Central memory CD4-positive, alpha-beta T cell (primary cell): ENCODE measurements at places on chromosomes 11 and 22.

DNA sequence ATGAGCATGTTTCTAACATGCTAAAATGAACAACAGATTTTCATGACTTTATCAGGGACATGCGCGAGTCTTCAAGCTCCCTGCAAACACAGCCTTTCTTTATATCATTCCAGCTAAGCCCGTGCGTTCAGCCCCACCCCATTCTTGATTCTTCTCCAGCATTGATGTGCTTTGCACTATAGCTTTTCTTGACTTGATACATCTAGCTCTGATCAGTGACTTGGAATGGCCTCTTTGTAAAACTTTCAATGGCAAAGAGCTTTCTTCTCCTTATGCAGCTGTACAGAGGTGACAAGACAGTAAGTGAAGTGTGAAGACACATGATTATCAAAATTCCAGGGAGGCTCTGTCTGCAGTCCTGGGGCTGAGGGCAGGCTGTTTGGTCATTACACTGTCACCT lies 561.0 kb downstream of the OPCML start:
- DNase-seq: no peak

GRCh38 chr11:69094111-69094914 lies 45.6 kb downstream of the TPCN2 start:
- DNase-seq: no peak

- DNase-seq: no peak
Observed at GRCh38 chr11:86177302-86177701, 67.3 kb upstream of the EED start.

DNA sequence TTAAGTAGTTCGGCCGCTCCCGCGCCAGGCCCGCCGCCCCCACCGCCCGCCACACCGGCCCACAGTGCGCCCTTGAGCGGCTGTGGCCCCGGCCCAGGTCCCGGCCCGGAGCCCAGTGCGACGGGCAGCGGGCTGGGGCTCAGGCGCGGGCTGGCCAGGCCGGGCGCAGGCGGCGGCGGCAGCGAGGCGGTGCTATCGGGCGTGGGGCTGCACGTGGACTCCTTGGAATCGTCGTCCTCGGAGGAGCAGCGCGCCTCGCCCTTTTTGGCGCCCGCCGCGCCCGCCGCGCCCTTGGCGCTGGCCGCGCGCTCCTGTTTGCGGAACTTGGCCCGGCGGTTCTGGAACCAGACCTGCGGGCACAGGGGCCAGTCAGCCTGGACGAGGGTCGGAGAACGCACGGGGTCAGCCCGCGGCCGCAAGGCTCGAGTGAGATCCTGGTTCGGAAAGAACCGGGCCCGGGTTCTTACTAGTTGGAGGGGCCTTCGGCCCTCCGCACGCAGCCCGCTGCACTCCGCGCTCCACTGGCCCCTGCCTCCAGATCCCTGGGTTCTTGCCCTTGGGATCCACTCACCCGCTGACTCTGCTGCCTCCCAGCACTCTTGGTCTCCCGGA lies 4.0 kb downstream of the PHOX2A start:
- DNase-seq: no peak

- no peak for DNase-seq
Observed at GRCh38 chr11:36743039-36743438, 145.0 kb upstream of the RAG2 start.

DNA sequence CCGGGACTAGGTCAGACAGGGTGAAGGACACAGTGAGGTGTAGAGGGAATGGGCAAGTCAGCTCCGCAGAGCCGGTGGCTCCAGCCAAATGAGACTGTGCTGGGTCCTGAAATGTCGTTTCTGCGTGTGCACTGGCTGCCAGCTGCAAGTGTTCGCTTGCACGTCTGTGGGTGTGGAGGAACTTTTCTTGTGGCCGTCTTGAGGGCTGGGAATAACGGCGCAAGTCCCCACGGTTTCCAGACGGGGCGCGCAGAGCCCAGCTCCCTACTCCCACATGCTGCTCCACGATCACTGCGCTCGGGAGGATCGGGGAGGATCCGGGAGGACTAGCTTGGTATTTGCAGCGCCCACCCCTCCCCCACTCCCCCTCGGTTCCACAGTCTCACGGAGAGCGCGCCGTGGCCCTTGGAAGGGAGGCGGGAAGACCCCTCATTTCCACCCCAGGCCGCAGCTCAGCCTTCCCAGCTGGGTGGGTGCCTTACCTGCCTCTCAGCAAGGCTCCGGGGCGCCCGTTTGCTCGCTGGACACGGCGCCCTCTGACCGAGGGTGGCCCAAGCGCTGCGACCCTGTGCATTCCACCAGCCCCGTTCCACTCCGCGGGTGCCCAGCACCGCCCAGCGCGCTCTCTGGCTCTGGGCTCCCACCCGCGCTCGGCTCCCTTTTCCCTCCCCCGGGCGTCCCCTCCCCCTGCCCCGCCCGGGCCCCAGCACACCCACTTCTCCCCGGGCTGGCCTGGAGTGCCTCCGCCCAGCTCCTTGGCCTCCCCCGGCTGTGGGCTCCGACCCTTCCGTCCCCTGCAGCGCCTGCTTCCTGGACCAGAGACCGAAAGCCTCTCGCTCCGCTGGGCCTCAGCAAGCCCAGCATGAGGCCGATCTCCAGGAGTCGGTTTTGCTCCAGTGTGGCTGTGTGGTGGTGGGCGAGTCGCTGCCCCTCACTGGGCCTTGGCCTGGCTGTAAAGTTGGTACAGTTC lies at the start of gene KCNE3:
TSS of gene KCNE3 (minus strand) at position 634 of the 970 bp plus-strand sequence. CDS start 9,986 bp downstream, outside the sequence.
- DNase-seq: no peak

DNA sequence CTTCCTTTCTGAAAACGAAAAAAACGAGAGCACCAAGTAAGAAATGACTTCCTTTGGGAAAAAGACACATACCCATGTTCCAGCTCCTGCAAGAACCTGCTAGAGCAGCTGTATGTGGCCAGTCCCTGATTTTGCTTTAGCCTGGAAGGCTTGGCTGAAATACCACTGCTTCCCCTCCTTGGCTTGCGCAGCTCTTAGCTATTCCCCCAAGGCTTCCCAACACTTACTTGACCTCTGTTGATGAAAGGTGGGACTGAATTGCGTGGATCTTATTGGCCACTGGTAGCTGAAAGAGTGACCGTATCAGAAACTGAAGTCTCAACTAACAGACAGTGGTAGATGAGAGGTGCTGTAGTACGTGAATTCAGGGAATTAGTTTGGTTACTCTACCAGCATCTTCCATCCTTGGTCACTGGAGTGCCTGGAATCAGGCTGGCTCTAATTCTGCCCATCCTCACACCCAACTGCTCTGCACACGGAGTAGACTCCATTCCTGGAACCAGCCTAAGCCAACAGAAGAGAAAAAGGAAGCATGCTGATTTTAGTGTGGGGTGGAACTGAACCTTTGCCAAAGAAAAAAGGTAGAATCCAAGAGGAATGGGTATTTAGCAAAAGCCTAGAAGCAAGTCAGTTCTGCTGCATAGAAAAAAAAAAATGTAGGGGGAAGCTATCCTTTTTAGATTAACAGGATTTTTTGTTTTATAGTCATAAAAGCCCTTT lies 73.8 kb upstream of the CRTAM start:
- no peak for DNase-seq

DNA sequence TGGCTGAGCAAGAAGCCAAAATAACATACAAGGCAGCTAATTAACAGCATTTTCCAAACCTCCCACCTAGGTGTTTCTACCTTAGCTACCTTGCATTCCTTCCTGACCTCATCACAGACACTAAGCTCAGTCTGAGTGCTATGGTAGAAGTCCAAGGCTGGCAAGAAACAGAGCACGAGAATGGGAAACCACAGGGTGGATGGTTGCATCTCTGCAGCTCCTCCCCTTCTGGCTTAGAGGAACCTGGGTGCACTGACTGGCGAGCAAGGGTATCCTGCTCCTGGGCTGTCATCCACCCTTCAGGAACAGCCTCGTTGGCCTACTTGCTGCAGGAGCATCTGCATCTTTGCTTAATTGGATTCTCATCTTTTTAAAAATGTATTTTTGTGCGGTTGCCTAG lies 73.1 kb upstream of the KIRREL3 start:
- DNase-seq: no peak

DNA sequence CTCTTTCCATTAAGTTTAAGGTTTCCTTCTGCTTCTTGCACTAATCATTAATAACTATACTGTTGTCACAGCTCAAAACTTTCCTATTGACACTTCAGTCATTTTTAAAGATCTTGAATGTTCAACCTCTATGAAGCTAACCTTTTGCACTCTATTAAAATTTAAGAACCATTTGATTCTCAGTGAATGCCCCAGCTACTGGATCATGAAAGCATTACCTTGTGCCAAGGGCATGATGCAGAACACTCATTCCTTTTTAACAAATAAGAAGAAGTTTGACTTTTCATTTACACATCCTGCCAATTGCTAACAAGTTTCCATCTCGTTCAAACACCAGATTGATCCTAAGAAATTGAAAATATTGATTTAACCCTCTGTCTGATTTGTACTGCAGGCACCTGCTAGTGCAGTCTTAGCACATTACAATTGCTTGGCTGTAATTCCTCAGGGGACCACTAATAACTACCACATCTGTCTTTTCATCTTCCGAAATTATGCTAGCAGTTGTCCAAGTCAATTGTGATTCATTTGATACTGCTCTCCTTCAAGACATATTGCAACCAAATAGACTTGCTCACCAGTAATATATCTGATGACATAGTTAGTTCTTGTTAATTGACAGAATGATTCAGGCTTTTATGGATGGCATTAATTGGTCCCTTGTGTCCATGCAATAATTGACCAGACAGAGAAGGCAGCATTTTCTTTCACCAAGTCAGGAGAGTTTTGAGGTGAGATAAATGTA lies 158.4 kb downstream of the TEAD1 start:
- DNase-seq: no peak

- no peak for DNase-seq
Observed at GRCh38 chr11:103609117-103610066, 427.0 kb upstream of the DDI1 start.

DNA sequence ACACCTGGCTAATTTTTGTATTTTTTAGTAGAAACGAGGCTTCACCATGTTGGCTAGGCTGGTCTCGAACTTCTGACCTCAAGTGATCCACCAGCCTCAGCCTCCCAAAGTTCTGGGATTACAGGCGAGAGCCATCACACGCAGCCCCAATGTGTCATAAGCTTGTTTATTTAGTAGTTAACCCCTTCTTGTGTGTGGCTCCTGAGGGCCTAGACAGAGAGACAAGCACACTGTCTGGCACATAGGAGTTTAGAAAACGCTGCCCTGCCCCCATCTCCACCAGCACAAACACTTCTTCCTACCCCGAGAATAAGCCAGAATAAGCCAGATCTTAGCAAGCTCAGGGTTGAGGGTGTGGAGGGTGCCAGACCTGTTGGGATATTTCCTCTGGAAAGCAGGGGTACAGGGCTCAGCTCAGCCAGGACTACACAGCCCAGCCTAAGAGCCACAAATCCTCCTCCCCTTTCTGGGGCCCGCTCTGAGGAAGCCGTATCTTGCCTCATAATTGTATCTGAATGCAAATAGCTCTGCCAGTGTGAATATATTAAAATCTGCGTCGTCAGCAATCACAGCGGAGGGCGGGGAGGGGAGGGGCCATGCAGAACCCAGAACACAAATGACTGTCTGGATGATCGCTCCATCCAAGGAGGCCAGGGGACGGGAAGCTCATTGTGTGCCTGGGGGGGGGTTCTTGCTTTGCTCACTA lies 247.3 kb downstream of the MN1 start:
- no peak for DNase-seq

- no peak for DNase-seq
Observed at GRCh38 chr11:1827095-1827813, 7.5 kb upstream of the SYT8 start.

GRCh38 chr11:45889555-45889954 lies 4.1 kb downstream of the MAPK8IP1 start:
- no peak for DNase-seq

DNA sequence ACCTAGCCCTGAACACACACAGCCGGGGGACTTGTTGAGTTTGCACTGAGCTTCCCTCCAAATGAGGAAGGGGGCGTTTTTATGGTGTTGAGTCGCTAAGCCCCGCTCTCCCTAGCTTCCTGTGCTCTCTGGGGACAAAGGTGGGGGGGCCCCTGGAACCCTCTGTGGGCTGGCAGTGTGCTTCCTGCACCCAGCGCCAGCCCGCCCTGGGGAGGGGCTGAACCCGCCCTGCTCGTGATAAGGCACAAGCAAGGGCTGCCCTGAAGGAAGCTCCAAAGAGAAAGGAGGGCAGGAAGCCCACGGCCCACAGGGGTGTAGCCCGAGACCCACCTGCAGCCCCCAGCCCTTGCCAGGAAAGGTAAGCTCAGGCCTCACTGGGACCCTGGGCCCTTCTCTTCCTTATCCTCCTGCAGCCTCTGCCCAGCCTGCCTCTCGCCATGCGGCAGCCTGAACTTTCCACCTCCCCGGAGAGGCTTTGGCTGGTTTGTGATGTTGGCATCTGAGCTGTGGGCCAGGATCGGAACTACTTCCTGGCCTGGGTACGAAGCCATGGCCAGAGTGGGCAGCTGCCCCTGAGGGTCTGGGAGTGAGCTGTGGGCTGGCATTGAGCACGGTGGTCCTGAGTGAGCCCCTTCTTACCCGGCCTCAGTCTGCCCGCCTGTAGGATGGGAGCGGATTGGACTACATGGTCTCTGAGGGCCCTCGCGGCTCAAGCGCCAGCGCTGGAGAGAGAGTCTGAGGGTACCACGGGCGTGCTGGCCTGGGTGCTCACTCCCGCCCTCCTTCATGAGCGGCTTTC lies at the start of gene FERMT3:
TSS of gene FERMT3 (plus strand) at position 265 of the 799 bp plus-strand sequence. CDS start 644 bp downstream, outside the sequence.
- DNase-seq: peak; percentile 71

DNA sequence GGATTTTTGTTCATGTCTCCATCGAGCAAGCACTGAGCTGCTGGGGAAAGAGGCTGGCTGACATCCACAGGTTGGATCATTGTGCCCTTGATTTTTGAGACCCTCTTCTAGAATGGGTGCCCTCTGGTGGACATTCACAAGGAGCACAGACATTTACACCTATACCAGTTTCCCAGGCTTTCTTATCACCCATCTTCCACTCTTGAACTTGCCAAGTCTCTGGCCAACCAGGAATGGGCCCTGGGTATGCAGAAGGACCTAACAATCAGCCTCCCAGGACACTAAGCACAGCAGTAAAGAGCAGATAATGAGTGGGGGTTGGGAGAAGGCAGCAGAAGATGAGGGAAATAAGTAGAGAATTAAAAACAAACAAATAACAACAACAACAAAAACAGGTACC lies 5.7 kb upstream of the INTS4 start:
- DNase-seq: peak; percentile 39
